ENCODE measurements at places on chromosomes 3 and 15.

DNA sequence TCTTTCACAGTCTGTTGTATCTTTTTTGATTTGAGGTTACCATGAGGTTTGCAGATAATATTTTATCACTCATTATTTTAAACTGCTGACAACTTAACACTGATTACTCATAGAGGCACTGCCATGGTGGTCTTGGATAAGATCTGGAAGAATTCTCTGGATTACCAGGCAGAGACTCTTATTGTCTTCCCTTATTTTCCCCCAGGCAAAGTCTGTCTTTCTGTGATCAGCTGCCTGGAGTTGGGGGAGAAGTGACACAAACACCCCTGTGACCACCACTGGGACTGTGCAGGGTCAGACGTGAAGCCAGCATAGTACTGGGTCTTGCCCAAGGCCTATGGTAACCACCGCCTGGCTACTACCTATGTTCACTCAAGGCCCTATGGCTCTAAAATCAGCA, 4.7 kb downstream of the PATL2 start:
- DNase-seq = no peak

- peak; percentile 58 for DNase-seq
These were observed 464.9 kb downstream of the MFSD1 start for GRCh38 chr3:159266779-159267178.

- DNase-seq = no peak
These were observed 72.2 kb downstream of the SLC7A14 start for GRCh38 chr3:170513642-170514041.

DNA sequence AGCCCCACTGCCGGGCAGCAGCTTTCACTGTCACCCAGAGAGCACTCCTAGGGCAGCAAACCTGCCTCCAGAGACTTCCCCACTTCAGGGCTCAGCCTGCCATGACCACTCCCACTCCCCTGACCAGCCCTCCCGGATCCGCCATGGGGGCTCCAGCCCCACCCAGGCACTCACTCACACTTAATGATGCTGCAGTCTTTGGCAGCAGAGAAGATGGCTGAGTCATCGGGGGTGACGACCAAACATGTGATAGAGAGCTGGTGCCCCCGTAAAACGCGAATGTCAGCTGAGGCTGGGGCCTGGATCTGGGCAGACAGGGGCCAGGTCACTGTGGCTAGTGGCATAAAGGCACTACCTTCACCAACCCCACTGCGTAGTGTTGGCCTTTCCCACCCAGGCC, 4.7 kb downstream of the RRP9 start:
- no peak for DNase-seq

GRCh38 chr15:66862940-66863335, 160.9 kb downstream of the SMAD6 start:
- peak; percentile 91 for DNase-seq

- peak; percentile 74 for DNase-seq
These were observed 35.0 kb upstream of the ABHD17C start for GRCh38 chr15:80660119-80660518.

- no peak for DNase-seq
These were observed 50.8 kb upstream of the CRTC3 start for GRCh38 chr15:90478846-90479481.

DNA sequence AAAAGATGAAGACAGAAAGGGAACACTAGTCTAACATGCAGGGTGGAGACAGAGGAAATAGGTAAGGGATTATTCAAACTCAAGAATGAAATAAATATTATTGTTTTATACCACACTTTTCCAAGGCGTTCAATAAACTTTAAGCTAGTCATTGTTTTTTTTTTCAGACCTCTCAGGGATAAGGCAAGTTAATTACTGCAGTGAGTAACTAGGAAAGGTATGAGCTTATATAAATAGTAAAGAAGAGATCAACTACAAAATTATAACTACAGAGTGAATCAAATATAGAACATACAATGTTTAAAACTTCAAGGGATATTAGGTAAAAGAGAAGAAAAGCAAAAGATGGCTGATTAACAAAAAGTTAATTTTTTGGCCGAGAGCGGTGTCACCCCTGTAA, 31.5 kb upstream of the XXYLT1 start:
- DNase-seq = no peak

DNA sequence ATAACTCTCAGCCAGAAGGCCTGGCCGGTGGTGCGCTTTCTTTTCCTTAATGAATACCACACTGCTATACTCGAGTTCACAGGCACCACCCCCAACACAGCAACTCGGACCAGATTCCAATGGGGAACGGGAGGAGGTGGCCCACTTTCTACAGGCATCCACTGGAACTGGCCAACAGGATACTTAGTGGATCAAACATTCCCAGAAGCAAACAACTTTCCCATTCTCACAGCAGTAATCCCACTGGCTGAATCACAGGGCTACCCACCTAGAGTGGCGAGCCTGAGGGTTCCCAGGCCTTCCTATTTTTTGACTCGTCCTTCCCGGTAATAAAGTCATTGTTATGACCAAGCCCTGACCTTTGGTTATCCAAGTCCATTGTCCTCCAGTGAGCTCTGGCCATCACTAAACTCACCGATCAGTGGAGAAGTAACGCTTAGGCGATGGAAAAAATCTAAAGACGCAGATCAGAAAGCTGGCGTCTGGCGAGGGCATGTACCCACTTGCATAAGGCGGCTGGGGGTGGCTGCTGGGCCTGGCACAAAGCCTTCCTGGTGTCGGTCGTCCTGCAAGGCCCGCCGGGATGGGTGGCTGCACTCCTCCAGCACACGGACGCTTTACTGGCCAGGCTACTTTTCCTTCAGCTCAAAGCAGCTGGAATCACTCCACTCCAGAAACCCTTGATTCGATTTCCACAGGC, 1.2 kb downstream of the EOGT start:
- peak; percentile 20 for DNase-seq

DNA sequence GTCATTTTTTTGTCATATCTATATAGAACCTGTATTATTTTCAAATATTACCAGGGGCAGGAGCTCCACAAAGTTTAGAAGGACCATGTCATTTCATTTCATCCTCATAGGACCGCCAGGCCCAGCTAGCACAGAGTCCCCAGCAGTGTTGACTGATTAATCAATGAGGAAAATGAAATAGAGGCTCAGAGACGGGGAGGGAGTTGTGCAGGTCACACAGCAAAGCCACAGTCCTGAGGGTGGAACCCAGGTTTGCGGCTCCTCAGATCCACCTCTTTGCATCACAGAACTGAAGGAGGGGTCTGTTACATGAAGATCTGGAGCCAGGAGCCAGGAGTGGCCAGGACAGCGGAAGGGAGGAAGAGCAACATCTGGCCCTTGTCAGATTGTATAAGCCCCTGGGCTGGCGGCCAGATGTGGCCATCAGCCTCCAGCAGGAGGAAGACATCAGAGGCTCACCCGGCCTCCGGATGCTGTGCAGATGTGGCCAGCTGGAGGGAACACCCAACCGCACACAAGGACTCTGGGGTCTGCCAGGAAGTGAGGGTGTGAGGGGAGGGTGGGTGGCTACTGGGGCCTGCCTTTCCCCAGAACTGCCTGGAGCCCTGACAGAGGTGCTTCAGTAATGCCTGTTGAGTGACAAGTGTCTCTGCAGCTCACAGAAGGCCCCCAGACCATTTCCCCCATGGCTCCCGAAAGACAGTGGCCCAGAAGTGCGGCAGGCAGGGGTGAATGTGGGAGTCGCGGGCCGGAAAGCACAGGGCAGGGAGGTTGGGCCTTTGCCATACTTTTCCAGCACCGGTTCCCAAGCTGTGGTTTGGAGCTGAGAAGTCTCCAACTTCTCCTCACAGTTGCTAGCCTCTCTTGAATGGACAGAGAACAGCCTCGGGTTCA, 21.3 kb downstream of the EFCC1 start:
- no peak for DNase-seq

DNA sequence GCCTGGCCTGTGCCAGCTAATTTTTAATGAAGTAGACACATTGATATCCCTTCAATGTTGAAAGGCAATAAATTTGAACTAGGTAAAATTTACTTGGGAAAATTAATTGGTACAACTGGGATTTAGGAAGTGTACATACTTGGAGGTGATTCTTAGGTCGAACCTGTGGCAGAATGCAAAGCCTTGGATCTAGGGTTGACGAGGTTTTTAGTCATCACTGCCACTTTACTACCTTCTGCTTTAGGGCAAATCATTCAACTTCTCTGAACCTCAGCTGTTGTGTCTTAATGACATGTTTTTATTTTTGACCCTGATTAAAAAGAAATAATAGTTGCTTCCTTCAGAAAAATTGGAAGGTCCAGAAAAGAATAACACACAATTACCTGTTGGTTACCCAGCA, 2.5 kb downstream of the APPL1 start:
- DNase-seq = no peak

GRCh38 chr3:34106879-34107278, 308.4 kb downstream of the PDCD6IP start:
- peak; percentile 61 for DNase-seq

GRCh38 chr3:165669504-165669903, 167.7 kb downstream of the BCHE start:
- no peak for DNase-seq

GRCh38 chr3:181694805-181695660, 16.7 kb upstream of the SOX2 start:
- DNase-seq = peak; percentile 71

Measured in hepatocyte (in vitro differentiated cells).